ENCODE measurements at places on chromosomes 3 and 15.

DNA sequence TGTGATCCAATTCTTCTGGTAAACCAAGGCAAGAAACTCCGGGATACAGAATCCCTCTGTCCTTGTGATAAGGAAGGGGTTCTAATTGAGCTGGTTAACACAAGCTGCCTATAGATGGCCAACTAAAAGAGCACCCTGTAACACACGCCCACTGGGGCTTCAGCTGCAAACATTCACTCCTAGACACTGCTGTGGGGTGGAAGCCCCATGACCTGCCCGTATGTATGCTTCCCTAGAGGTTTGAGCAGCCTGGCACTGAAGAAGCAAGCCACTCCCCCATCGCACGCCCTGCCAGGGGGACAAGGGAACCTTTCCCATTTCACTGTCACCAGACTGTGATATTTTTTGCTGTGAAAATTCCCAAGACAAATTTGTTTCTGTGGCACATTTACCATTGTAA lies 516.9 kb upstream of the GOLIM4 start:
- DNase-seq: no peak

- DNase-seq: no peak
These were observed 40.9 kb upstream of the PIK3R4 start for GRCh38 chr3:130787422-130788068.

GRCh38 chr15:39167164-39168058 lies 413.5 kb upstream of the THBS1 start:
- no peak for DNase-seq

- DNase-seq: no peak
These were observed 43.2 kb downstream of the RARB start for GRCh38 chr3:25471081-25471768.

DNA sequence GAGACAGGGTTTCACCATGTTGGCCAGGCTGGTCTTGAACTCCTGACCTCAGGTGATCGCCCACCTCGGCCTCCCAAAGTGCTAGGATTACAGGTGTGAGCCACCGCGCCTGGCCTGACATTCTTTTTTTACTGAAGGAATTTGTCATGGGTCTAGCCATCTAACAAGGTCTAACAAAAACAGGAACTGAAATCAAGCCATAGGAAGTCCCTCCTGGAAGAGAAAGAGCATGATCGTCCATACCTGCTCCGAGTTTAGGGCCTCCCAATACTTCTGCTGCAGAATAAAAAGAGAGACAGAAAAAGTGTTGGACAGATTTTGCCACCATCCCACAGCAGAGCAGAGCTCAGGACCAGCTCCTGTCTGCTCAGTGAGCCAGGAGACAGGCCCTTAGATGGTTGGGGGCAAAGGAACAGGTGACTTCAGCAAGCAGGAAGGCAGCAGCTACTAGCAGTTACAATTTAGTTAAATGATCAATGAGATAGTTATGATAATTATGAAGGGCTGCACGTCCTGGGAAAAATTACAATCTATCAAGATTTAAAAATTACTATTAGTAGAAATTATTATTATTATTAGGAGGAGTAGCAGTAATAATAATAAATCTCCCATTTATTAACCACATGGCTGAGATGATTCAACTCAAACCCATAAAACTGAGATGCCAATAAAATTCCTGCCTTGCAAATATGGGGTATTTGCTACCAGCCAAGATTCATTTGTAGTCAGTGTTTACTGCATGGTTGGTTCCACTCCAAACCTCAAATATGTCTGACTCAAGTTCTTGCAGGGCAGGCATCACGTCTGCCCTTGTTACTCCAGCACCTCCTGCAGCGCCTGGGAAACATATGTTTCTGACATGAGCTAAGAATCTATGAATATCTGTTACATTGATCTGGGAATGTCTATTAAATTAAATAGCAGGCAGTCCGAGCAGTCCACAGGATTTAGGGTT lies 40.1 kb downstream of the TMEM44 start:
- DNase-seq: no peak

DNA sequence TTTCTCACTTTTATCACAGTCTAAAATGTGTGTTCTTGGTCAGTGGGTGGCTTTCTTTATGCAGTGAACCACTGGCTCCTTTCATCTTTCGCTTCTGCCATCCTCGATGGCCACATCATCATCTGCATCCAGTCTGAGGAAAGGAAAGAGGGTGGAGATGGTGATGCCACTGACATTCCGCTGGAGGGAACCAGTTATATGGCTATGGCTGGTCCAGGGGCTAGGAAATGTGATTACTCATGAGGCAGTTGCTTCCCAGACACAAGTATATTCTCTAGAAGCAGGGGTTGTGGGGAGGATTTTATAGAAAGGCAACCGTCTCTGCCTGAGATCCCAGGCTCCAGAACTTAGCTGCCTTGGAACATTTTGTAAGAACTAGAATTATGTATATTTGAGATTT lies 246.7 kb upstream of the AZI2 start:
- no peak for DNase-seq

DNA sequence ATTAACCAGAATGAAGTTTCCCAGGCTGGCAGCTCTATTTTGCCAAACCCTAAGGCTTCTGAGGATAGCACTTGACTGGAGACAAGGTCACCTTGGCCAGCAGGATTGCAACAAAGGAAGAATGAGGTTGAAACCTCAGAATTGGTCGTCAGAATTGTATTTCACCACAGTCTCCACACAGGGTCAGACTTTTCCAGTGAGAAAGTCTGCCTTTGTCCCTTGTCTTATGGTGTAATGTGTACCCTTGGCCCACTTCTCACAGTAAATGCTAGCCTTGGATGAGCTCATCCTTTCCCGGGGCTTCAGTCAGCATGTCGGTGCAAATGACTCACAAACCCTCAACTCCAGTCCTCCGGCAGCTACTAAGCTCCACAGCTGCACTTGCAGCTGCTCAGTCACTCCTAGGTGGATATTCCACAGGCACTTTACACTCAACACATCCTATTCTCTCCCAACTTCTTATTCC lies 19.7 kb downstream of the SSR3 start:
- no peak for DNase-seq

- DNase-seq: no peak
These were observed 69.6 kb upstream of the CTNNB1 start for GRCh38 chr3:41129731-41130130.

DNA sequence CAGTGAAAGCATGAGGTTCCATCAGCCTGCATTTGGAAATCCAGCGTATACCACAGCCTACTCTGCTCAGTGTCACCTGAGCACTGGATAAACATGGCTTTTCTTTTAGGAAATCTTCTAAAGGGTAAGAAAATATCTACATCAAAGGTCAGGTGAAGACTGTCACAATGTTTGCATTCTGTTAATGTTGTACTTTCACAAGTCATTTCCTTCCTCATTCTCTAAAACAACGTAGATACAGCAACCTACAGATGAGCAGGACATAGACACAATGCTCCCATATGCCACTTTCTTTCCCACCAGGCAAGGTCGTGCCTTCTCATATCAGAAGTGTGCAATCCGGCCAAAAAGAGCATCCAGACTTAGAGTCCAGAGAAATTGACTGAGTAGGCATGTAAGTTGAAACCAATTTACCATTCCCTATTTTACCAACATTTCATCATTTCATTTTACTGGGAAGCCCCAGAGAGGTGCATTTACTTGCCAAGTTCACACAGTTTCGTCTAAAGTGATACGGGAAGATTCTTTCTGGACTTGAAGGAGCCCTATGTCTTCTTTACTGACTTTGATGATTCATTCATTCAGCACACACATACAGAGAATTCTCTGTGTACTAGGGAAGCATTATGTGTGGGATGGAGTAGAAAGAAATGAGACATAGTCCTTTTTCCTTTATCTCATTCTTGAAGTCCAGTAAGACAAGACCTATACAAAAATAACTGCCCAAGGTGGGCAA lies 30.6 kb upstream of the LPP start:
- no peak for DNase-seq

GRCh38 chr3:136078421-136079364 lies 113.2 kb downstream of the PPP2R3A start:
- DNase-seq: no peak

GRCh38 chr3:105956306-105956705 lies 87.5 kb upstream of the CBLB start:
- no peak for DNase-seq

DNA sequence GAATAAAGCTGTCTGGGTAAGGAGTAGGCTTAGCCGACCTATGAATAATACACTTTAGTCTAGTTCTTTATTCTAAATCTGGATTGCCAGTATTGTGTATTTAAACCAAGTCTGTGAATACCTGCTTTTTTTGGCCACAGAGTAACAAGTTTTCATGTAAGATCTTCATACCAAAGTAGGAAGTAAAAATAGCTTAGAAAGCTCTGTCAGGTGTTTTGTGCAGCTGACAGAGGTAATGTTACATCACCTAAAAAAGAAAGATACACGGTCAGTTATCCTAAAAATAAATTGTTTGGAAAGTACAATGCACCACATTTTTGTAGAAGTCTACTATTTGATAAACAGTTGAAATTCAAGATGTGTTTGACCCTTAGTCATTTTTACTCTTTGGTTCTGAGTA lies 16.5 kb downstream of the CALML4 start:
- DNase-seq: no peak

DNA sequence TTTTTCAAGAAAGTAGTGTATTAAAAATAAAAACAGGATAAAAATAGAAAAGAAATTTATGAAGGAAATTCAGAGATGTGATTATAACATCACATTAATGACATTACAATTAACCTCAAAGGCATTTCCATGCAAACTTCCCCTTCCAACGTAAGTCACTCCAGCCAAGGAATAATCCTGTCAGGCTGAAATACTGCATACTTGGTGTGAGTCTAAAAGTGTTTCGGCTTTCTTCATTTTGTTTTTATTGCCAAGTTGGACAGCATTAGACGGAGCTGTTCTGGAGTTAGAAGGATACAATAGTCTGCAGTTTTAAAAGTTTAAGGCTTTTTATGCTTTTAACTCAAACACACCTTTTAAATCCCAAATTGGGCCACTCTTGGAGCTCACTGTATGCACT lies 435.0 kb downstream of the MECOM start:
- DNase-seq: no peak

DNA sequence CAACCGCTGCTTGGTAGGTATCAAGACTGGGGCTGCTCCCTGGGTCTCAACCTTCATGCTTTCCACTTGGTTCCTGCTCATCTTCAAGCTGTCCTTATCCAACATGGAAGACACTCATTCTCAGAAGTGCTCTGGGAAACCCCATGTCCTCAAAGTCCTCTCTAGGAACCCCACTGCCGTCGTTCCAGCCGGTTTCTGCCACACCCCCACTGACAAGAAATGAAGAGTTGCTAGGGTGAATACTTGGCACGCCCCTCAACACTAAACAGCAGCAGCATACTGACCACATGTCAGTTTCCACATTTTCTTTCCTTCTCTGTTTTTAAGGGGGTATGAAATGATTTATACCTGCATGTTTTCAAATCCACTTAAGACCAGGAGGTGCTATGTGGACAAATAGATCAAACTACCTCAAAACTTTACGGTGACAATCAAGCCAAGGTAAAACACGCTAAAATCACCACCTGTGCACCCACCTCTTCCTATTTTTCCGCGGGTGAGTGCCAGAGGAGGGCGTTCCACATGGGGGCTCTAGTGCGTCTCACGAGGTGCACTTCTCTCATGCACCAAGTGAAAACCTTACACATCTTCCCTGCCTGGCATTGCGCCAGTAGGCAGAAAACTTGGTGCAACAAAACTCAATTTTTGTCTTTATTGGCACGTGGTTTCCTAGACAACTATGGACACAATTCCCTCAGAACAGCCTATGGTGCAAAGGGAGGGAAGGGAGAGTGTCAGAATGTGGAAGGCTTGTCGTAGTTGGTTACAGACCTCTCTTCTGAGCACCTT lies 125.1 kb downstream of the TJP1 start:
- DNase-seq: no peak

DNA sequence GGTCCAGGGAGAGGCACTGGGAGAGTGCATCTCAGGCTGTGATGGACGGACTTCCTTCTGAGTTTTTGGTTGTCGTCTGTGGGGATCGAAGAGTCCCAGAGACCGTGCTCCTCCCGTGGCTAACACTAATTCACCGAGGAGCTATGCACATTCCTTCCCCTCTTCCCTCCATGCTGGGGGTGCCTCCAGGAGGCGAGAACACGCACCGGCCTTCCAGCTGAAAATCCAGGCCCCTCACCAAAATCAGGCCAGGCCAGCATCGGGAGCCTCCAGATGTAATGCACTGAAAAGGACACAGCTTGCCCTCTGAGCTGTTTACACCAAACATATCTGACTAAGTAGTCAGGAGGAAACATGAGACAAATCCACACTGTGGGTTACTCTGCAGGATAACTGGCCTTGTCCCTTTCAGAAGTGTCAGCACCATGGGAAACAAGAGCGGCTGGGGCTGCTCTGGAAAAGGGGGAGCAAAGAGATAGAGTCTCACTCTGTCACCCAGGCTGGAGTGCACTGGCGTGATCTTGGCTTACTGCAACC lies 5.5 kb downstream of the RNU5B-1 start:
- DNase-seq: no peak

- no peak for DNase-seq
These were observed 452.5 kb downstream of the RAP2B start for GRCh38 chr3:153614563-153614962.

DNA sequence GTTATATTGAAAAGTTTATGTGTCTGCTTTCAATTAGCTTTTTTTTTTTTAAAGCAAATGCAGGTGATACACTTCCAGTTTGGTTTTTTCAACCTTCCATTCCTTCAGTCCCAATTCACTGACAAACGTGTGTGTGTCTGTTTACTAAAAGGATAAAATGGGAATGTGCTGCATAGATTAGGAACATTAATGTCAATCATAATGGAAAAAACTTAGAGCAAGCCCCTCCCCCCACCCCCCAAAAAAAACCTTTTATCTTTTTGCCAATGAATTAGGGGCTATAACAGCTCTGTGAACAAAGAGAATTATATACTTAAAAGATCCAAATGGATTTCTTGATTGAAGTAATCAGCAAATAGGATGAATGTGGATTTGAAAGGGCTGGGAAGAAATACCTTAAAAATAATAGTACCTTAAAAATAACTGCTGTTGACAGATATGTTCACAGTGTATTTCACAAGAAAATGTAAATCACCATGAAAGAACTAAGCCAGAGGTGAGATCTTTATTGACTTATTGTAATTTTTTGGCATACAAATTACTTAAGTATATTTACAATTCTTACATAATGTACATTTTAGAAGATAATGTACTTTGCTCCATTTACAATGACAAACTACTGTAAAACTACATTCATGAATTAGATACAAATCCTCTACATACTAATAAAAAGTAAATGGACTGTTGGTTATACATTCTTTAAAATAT lies 3.5 kb upstream of the XXYLT1 start:
- DNase-seq: no peak

DNA sequence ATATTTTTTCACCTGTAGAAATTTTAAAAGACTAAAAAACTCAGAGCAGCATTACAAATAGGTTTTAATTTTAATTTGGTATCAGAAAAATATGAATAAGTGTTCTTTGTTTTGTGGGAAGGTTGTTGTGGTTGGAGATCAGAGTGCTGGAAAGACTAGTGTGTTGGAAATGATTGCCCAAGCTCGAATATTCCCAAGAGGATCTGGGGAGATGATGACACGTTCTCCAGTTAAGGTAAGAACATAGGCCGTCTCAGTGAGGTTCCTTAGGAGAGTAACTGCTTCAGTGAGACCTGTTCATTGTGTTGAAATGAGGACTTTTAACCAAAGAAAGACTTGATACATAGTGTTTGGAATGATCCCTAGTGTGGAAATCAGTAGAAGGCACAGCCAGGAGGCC lies 44.8 kb downstream of the OPA1 start:
- DNase-seq: no peak

GRCh38 chr3:42290966-42291714 lies 25.2 kb upstream of the CCK start:
- DNase-seq: no peak

- DNase-seq: no peak
These were observed 129.6 kb upstream of the AGBL1 start for GRCh38 chr15:85950101-85950500.

All from activated CD8-positive, alpha-beta memory T cell treated with anti-CD3 and anti-CD28 coated beads for 24 hours (primary cell).